ENCODE measurements at places on chromosomes 16 and 17.

- DNase-seq = peak; percentile 61
These were observed 858 bp downstream of the NUBP1 start for GRCh38 chr16:10744370-10745030.

GRCh38 chr17:20214794-20215193 is 205.6 kb downstream of the SPECC1 start:
- no peak for DNase-seq

DNA sequence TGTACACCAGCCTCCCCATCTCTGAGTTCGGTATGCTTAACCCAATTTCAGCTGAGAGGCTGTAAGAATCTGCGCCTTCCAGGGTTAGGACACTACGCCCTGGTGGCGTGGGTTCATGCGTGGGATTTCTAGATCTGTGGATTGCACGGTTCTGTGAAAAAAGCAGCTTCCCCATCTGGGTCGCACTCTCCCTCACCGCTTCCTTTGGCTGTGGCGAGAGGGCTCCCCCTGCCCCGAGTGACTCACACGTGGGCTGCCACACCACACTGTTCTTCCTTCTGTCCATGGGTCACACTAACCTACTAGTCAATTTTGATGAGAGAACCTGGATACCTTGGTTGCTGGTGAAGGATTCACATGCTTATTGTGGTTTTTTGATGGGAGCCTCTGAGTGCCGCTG is 256.0 kb upstream of the MAF start:
- DNase-seq = no peak

DNA sequence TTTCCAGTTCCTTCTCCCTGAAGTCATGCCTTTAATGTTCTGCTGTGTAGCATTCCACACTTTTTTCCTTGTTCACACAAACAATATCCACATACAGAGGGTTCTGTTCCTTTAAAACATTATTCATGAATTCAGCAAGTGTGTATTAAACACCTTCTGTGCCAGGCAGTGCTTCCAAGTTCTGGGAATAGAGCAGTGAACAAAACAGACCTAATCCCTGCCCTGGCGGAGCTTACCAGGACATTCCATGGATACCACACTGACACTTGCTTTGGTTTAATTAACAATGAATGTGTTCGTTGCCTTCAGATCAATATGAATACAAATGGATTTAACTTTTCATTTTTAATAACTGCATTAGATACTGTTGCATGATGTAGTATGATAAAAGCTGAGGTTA is 57.9 kb upstream of the CLEC19A start:
- no peak for DNase-seq

DNA sequence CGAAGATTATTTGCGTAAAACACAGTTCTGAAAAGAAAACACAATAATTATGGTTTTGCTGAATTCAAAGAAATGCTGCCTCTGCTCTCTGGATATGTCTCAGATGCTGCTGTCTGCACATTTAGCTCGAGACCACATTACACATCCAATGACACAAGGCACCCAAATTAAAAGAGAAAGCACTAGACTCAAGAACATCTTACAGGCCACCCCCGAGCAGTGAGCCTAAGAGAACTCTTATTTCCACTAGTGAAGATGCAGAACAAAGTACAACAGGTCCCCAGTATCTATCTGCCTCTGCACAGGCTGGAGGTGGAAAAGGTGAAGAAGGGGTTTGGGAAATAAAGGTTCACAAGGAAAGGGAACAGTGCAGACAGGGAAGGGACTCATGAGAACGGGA is 33.5 kb downstream of the GRB2 start:
- no peak for DNase-seq

GRCh38 chr17:73547790-73548189 is 96.5 kb downstream of the SDK2 start:
- DNase-seq = no peak

- DNase-seq = peak; percentile 66
These were observed 6.4 kb downstream of the CYB561 start for GRCh38 chr17:63439687-63440086.

- DNase-seq = peak; percentile 72
These were observed 25.3 kb downstream of the UBE2O start for GRCh38 chr17:76427501-76428231.

- DNase-seq = no peak
These were observed 2.6 kb downstream of the CANT1 start for GRCh38 chr17:79006794-79007503.
